ENCODE measurements at places on chromosomes 16 and 17.

- no peak for DNase-seq
These were observed 705 bp upstream of the PITPNC1 start for GRCh38 chr17:67376415-67376736.

DNA sequence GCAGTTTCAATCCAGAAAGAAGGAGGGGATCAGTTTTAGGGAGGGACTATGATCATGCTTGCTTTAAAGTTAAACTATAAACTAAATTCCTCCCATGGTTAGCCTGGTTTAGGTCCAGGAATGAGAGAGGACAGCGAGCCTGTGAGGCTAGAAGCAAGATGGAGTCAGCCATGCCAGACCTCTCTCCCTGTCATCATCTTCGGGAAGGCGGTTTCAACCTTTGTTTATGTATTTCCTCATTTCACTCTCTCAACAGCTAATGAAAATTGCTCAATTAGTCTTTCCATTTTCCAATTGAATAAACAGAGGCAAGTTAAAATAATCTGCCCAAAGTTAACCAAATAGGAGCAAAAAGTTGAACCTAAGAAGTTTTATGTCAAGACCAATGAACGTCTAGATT is 201.5 kb downstream of the KCNJ2 start:
- DNase-seq: no peak

DNA sequence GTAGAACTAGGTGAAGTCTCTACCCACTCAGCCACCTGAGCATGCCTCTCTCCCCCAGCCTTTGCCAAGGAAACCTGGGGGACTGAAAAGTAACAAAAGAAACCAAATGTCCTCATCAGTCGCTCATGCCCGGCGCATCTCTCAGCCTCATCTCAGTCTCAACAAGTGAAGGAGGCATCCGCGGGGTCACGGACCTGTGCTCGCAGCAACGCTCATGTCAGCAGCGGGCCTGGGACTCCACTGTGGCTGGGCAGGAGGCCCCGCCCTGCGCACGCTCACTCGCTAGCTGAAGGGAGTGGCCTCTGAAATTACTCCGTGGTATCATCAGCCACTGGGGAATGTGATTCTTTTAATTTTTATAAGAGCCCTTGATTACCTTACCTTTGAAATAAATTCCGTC is 31.3 kb downstream of the MAP1LC3B start:
- DNase-seq: no peak

DNA sequence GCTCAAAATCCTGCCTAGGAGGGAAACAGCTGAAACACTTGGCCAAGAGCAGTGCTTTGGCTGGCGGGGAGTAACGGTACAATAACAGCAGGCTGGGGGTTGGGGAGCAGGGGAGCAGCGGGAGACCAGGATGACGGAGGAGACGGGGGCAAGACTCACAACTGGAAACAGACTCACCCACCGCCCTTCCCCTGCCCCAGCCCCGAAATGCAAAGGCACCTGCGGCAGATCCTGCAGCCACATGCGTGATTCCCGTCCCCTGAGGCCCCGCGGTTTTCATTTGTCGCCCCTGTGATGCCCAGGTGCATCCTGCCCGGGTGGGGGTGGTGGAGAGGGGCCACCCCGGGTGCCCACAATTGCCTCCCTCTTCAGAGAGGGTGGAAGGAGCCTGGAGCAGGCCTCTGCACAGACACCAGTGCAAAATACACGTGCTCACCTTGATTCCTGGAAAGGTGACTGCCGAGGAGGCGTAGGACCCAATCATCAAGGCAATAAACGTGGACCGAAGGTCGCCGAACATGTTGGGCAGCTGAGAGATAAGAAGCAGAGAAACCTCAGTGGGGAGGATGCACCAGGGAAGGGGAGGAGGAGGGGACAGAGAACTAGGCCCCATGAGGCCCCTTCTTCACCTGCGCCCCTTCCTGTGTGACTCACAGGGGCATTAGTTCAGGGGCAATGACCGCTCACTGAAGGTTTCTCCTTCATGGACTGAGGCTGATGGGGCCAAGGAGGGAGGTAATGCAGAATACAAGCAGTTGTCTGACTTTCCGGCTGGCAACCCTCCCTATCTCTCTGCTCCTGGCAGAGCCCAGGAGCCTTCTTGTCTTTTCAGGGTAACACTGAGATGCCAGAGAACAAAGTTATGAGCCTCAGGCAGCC is 30.4 kb upstream of the PITPNA start:
- no peak for DNase-seq

- DNase-seq: no peak
These were observed 2.7 kb upstream of the PRM1 start for GRCh38 chr16:11283820-11284248.

GRCh38 chr16:4295581-4295980 is 20.3 kb upstream of the GLIS2 start:
- DNase-seq: no peak

- DNase-seq: no peak
These were observed 39.6 kb upstream of the RCVRN start for GRCh38 chr17:9944704-9945103.

GRCh38 chr16:47258874-47259461 is 115.2 kb upstream of the NETO2 start:
- no peak for DNase-seq

DNA sequence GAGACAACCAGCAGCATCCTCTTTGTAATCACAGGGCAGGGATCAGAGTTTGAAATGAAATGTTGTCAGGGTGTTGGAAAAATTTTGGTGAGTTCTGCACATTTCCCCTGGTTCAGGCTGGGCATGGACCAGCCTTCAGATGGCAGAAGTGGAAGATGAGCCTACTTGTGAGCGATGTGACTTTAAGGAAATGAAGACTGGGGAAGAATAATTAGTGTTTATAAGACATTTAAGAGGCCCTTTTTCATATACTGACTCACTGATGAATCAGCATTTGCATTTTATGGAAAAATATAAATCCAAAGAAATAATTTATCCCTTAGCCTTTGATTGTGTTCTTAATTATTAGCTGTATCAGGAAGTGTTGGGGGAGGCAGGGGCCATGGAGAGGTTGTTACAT is 20.9 kb downstream of the GPR179 start:
- no peak for DNase-seq

GRCh38 chr17:33874617-33875060 is 380.4 kb upstream of the CCL2 start:
- peak; percentile 1 for DNase-seq

DNA sequence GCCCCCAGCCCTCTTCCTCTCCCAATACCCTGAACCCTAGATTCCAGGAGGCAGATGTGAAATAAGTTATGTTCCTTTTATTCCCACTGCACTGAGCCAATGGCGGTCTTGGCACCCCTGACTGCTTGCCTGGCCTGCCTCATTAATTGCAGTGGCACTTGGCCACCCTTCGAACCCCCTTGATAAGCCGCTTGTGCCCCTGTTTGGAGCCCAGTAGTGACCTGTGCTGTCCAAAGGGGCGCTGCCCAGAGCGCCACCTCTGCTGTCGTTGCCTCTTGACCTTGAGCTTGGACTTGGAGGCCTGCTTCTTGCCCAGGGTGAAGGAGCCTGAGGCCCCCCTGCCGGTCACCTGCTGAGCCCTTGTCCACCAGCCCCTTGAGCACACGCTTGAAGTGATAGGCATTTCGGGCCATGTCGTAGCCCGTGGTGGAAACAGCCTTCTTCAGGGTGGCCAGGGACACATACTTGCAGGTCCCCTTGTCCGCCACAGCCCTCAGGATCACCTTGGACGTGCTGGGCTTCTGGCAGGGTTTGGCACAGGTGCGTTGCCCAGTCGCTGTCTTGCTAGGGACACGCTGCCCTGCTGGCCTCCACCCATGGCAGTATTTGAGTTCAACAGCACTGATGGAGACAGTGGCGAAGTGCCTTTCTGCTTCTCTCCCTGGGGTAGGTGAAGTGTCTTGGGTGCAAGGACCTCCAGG is 5.7 kb downstream of the SGCA start:
- no peak for DNase-seq

- no peak for DNase-seq
These were observed 43.1 kb upstream of the SEC14L1 start for GRCh38 chr17:77097631-77098180.

DNA sequence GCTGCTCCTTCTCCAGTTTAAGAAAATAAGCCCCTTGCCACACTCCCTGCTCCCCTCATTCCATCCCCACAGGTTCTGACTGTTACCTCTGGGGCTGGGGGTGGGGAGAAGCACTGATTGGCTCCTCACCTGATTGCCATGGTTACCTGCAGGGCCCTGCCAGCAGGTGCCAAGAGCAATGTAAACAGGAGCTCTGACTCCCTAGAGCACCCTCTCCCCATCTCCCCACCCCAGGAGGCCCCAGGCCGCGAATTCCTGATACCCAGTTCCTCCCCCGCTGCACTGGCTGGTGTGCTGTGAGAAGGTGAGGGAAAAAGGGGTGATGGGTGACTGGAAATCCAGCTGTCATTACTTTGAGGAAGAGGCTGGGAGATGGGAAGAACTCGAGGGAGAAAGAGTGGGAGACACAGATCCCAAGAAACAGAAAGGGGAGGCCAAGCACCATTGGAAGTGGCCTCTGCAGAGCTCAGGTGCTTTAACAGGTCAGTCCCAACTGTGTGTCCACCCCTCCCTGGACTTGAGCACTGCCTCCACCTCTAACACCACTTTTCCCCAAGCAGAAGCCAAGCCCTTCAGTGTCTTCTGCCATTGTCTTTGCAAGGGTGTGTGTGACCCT is 4.5 kb downstream of the PCGF2 start:
- no peak for DNase-seq

DNA sequence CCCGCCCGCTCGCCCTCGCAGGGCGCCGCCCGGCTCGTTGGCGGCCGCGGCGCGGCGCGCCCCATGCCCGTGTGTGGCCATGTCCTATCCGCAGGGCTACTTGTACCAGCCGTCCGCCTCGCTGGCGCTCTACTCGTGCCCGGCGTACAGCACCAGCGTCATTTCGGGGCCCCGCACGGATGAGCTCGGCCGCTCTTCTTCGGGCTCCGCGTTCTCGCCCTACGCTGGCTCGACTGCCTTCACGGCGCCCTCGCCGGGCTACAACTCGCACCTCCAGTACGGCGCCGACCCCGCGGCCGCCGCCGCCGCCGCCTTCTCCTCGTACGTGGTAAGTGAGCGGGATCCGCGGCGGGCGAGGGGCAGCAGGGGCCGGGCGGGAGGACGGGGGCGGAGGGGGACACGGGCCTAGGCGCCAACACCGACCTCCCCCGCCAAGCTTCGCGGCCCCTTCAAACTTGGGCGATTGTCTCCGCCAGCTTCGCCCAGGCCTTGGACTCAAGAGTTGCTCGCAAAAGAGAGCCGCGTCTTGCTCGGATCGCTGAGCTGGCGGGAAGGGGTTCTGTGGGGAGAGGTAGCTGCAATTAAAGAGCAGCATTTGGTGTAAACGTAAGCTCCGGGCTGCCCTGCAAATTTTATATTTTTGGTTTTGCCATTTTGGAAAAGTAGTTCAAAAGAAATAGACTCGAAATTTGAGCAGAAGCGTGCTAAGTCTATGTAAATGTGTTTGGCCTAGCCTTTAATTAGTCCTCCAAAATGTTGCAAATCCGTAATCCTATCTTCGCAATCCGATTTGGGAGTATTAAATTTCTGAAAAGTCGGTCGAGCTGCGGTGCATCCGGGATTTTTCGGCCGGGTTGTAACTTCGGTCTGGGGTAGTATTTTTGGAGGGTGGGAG is 702 bp downstream of the IRX5 start:
- DNase-seq: no peak

- DNase-seq: no peak
These were observed 18.2 kb downstream of the SCN4A start for GRCh38 chr17:63954402-63955063.

GRCh38 chr17:81217491-81217890 is 5.3 kb downstream of the CEP131 start:
- no peak for DNase-seq

DNA sequence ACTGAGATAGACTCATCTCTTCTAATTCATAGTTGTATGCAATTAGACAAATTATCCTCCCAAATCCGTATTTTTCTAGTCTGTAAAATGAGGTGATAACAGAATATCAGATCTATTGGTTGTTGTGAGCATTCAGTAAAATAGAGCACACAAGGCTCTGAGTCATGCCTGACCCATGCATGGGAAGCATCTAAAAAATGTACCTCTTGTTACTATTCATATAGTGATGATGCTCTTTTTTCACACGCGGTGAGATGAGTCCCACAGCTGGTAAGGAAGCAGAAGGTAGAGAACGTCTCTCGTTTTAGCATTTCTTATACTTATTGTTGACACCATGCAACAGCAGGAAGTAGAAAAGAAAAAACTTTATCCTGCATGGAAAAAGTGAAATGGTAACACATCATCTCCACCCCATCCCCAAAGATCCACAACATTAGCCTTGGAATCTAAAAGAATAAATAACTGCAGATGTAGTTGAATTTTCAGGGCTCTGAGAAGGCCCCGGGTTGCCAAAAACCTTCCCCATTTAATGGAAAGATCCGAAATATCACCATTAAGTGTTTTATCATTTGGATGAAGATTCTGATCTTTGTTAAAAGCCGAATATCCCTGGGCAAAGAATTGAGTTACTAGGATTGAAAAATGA is 215.6 kb downstream of the TMEM114 start:
- DNase-seq: no peak

GRCh38 chr16:86631444-86631843 is 53.1 kb downstream of the FOXL1 start:
- DNase-seq: no peak

GRCh38 chr17:39981766-39982375 is 1.3 kb downstream of the PSMD3 start:
- DNase-seq: no peak

GRCh38 chr16:11094857-11095565 is 150.6 kb downstream of the CLEC16A start:
- DNase-seq: no peak

DNA sequence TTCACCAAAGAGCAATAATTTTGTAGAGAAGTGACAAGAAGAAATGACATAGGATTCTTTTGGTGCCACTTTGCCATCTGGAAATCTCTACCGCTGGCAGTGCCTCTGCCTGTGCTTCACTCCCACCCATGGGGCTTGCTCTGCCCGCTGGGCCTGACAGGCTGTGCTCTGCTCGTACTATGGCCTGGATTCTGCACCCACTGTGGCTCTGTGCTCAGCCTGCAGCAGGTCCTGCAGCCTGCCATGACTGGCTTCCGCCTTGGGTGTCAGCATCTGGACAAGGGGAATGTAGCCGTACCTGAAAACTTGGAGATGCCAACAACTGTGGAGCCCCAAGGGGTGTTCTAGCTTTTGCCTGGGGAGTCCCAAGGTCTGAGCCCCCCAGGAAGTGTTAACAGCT is 792.3 kb downstream of the CDH8 start:
- DNase-seq: no peak

- DNase-seq: no peak
These were observed 251.1 kb upstream of the CDH5 start for GRCh38 chr16:66115373-66115772.

GRCh38 chr16:10356870-10357842 is 28.7 kb upstream of the ATF7IP2 start:
- DNase-seq: no peak

GRCh38 chr17:72046178-72046577 is 74.6 kb upstream of the SOX9 start:
- DNase-seq: no peak

Data from substantia nigra (tissue), 51 donors.